ENCODE measurements at places on chromosomes 12 and 14. TPM values are rescaled to one million over a fixed set of nuclear protein-coding genes. Genes with fewer than 3 reads are reported as not detected.

DNA sequence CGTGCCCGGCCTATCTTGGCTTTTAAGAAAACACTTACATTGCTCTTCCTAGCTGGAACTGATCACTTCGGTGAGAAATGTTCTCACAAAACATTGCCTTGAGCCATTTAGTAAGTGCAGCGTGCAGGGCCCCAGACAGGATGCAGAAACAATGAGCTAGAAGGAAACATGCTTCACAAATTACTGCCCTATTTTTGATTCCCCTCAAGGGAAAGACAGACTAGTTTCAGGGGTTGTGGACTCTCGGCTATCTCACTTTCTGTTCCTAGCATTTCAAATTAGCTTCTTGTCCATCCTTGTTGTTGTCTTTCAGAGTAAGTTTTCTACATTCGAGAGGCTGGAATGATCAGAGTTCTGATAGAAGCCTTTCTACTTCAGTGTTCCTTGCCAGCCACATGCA, 21.6 kb downstream of the TGFB3 start:
- DNase-seq, result no peak

- DNase-seq, result no peak
Measured at GRCh38 chr14:94378527-94379290, 9.7 kb downstream of the SERPINA1 start.

- no peak for DNase-seq
Measured at GRCh38 chr14:32230181-32230580, 27.1 kb upstream of the RNU6-8 start.

- no peak for DNase-seq
Measured at GRCh38 chr12:31715283-31715825, 13.5 kb downstream of the AMN1 start.

- DNase-seq, result no peak
Measured at GRCh38 chr14:68362846-68363245, 430.0 kb downstream of the ZFP36L1 start.

- DNase-seq, result no peak
Measured at GRCh38 chr14:51711505-51711904, 59.8 kb downstream of the FRMD6 start.

- no peak for DNase-seq
Measured at GRCh38 chr14:24179961-24180796, 8.3 kb downstream of the REC8 start.

DNA sequence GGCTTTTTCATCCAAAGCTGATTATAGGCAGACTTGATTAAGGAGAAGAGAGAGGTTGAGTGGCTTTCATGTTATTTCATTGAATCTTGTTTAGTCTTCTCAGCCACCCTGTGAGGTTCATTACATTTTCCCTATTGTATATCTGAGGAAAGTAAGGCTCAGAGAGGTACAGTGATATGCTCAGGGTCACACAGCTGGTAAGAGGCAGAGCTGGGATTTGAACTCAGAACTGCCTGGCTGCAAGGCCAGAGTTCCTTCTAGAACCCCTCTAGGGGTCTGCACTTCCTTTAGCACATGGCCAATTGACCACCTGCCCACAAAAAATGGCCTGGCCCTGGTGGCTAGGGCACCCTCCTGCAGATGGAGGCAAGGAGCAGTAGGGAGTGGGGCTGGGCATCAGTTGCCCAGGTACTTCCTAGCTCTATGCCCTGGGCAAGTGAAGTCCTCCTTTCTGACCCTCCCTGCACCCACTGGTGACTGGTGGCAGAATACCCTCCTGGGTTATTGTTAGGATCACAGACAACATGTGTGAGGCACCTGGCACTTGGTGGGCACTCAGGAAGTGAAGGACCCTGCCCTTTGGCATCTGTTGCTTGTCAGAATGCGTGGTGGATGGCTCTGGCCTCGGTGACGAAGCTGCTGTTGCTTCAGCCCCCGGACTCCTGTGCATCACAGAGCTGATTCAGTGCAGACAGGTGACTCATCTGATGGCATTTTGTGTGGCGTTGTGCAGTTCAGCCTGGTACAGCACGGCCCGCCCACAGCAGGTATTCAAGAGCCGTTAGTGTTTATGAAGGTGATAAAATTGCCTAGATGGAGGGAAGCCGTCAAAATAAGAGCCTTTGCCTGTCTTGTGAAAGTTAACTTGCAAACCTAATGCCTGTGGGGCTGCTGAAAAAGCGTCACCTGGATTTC, 115.8 kb downstream of the SLC25A47 start:
- peak; percentile 93 for DNase-seq

- no peak for DNase-seq
Measured at GRCh38 chr12:55925870-55926737, 1.6 kb downstream of the PYM1 start.

DNA sequence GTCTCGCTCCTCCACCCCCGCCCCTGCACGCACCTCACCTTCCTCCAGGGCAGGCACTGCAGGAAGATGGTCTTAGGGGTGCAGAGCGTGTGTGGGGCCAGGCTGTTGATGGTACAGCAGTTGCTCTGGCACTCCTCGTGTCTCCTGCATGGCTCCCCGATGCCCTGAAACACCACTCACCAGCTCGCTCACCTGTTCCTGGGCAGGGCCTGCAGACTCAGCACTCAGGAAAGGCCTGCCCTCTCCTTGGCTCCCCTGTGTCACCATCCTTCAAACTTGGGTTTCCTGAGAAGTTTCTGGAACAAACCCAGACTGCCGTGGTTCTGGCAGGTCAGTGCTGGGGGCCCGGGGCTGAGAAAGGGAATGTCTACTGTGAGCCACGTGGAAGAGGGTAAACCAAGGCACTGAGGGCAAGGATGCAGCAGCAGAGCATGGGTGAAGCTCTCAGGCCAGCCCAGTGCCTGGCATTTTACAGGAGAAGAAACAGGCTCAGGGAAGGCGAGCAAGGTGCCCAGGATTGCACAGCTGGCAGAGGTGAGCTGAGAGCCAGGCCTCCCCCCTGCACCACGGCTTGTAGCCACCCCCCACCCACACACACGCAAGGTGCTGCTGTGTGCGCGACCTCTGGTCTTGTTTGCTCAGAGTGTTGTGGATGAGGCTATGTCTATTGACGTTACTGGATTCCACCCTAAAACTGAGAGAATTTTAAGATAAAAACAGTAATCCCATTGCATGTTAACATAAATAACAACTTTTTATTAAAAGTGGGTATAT, 5.5 kb downstream of the LRCOL1 start:
- no peak for DNase-seq

- no peak for DNase-seq
Measured at GRCh38 chr12:40827683-40828592, 135.7 kb downstream of the CNTN1 start.

- no peak for DNase-seq
Measured at GRCh38 chr12:31037028-31037427, 36.6 kb upstream of the DDX11 start.

DNA sequence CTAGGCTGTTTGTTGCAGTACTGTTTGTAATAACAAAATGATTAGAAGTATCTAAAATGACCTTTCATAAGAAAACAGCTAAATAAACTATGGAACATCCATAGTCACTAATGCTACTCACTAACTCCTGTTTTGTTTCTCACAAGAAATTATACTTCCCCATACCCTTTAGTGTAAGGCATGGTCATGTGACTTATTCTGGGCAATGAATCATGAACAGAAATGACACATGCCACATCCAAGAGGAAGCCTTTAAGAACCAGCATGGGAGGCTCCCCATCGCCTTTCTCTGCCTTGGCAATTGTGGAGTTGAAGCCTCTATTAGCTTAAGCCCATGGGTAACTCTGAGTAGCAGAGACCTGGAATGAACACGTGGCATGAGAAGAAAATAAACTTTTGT, 49.3 kb downstream of the KSR2 start:
- DNase-seq, result no peak

DNA sequence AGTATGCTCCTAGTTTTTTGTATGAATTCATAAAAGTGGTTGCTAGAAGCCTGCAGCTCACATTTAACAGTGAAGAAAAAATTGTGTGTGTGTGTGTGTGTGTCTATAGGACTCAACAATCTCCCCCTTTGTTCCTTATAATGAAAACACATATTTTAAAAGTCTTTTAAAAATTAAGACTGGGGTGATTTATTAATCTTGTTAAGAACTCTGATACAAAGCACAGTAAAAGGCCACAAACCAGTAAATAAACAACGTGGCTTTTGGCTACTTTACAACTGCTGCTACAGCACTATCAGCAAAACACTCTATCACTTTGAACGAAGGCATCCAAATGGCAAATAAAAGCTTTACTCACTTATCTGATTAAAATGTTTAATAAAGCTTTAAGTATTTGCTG, 594 bp upstream of the VCPKMT start:
- DNase-seq, result no peak

Gene MIA2
- 12.9 TPM for polyA plus RNA-seq

Gene WNT1
- not detected for polyA plus RNA-seq

Gene MUCL1
- 1.1 TPM for polyA plus RNA-seq

Gene DTX1
- not detected for polyA plus RNA-seq

Gene SPX
- 0.12 TPM for polyA plus RNA-seq
